CD4-positive, alpha-beta T cell treated with Interferon alpha-2 for 1 hour (primary cell): ENCODE measurements at places on chromosomes 13 and 19.

- no peak for DNase-seq
Observed at GRCh38 chr13:100875392-100876043, 200.9 kb upstream of the TMTC4 start.

DNA sequence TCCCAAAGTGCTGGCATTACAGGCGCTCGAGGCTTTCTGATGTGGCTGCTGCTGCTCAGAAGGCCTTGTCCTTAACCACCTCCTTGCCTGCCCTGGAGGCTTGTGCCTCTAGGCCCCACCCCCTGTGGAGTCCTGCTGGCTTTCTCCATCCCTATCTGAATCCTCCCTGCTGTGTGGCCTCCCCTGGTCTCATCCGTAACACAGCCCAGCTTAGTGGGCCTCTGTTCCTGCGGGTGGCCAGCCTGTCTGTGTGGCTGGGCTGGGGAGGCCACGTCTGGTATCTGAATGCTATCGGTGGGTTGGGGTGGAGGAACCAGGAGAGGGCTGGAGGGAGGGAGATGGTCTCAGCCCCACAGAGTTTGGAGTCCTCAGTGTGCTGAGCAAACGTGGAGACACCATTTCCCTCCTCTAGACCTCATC lies 4.7 kb downstream of the RPL28 start:
- DNase-seq = no peak

GRCh38 chr13:23510979-23511735 lies 59.1 kb upstream of the TNFRSF19 start:
- peak; percentile 4 for DNase-seq

DNA sequence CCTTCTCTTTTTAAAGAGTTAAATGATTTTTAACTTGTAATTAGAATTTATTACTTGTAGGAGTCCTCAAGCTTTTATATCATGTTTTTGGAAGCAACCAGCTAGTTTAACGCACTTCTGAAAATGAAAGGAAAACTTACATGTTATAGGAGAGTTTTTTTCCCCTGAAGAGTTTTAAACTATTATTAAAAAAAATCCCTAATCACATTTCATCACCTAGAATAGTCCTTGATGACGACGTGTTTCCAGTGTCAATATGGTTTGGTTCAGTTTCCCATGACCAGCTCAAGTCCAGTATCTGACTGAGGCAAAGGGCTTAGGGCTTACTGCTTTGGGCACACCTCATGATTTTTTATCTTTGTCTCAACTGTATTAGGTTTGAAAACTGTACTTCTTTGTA lies 36.0 kb downstream of the URI1 start:
- no peak for DNase-seq

DNA sequence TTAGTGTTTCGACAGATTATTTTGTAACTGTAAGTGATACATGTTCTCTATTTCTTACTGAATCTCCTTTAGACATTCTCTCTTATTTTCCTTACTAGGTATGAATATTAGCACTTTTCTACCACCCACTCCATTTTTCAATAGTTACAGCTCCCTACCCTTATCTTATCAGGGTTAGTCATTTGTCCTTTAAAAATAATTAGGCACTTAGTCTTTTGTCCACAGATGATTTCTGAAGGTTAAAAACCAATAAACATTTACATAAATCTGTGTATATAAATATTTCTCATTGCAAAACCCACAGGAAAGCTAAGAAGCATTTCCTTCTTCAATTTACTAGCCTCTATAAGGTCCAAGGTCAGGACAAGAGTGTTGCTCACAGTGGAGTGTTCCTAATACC lies 624.1 kb upstream of the MIR17HG start:
- no peak for DNase-seq

GRCh38 chr19:13079542-13079986 lies 23.1 kb downstream of the LYL1 start:
- no peak for DNase-seq

DNA sequence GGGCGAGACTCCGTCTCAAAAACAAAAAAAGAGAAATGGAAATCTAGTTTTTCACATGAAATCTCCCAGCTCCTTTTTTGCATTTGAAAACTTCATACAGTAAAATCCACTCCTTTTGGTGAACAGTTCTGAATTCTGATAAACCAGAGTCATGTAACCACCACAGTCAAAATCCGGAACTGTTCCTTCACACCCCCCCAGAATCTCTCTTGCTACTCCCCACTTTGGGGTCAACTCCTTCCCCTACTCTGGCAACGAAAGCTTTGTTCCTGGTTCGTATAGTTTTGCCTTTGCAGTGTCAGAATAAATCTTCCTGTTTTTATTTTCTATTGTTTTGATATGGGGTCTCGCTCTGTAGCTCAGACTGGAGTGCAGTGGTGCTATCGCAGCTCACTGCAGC lies 23.7 kb downstream of the RCN3 start:
- DNase-seq = no peak

DNA sequence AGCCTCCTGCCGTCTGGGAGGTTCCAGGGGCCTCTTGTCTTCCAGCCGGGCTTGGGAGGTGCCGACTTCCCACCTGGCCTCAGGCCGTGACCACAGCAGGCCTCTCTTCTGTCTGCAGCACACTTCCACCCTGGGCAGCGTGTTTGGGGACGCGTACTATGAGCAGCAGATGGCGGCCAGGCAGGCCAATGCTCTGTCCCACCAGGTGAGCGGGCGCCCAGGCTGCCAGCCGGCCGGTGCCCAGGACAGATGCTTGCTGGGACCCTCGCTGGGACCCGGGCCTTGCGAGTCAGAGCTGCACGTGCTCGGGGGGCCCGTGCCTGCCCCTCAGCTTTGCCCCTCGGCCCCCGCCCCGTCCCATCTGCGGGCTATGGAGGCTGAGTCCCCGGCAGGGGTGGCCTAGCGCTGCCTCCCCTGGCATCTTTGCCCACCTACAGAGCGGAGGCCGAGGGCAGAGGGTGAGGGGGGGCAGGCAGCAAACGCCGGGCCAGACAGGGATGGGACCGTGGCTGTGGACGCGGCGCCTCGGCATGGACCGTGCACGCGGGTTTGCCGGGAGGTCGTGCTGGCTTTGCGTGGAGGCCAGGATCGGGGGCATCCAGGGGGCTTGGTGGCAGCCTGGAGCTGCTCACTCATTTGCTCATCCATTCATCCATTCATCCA lies 16.2 kb downstream of the COMP start:
- no peak for DNase-seq

GRCh38 chr13:41216160-41216559 lies 21.8 kb upstream of the KBTBD7 start:
- no peak for DNase-seq

- no peak for DNase-seq
Observed at GRCh38 chr13:98846521-98846920, 94.0 kb upstream of the SLC15A1 start.
